Muscle of leg (tissue), 16 donors: ENCODE measurements at places on chromosomes 3 and 15. TPM values are rescaled to one million over a fixed set of nuclear protein-coding genes. Genes with fewer than 3 reads are reported as not detected.

The DUOXA2 gene
- total RNA-seq = not detected

The C3orf38 gene
- total RNA-seq = 24.1 TPM

The SNTN gene
- not detected for total RNA-seq

The GAP43 gene
- 4.3 TPM for total RNA-seq
